ENCODE measurements at places on chromosomes 4 and X. TPM values are rescaled to one million over a fixed set of nuclear protein-coding genes. Genes with fewer than 3 reads are reported as not detected.

DSPP gene
- not detected for total RNA-seq

- DNase-seq, result no peak
Observed at GRCh38 chr4:113969709-113970334, 9.6 kb downstream of the ARSJ start.

DNA sequence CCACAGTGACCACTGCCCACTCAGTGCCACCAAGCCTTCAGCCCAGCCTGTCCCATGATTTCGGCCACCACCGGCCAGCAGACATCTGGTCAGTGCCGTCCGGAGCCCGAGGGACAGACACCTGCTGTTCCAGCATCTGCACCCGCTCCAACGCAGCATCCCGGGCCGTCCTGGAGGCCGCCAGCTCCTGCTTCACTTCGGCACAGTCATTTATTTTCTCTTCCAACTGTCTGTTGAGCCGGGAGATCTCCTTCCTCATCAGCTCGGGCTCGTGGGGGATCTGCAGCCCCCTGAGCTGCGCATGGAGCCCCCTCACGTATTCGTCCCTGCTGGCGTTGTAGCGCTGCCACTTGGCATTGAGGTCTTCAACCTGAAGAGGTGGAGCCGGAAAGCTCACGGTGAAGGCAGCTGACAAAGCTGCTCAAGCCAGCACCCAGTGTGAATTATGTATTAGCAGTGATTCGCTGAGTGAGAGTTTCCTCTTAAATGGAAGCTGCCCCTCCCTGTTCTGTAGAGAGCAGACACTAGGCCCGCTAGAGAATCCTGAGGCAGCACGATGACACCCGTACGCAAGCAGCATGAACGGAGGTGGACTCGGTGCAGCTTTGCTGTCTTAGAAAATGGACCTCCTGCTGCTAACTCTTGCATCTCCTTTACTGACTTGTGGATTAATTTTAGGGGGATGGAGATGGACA, 11.4 kb downstream of the TNIP2 start:
- no peak for DNase-seq

GRCh38 chr4:184235526-184235925, 17.9 kb upstream of the ENPP6 start:
- no peak for DNase-seq

- DNase-seq, result no peak
Observed at GRCh38 chrX:152117305-152117704, 21.1 kb downstream of the MAGEA10 start.

GRCh38 chr4:113222471-113222870, 173.0 kb downstream of the ANK2 start:
- no peak for DNase-seq

- DNase-seq, result peak; percentile 87
Observed at GRCh38 chrX:7927259-7928167, at the start of gene PNPLA4. Gene PNPLA4 (minus strand): TSS chrX:7927413. CDS start chrX:7926119, 1,294 bp downstream.

DNA sequence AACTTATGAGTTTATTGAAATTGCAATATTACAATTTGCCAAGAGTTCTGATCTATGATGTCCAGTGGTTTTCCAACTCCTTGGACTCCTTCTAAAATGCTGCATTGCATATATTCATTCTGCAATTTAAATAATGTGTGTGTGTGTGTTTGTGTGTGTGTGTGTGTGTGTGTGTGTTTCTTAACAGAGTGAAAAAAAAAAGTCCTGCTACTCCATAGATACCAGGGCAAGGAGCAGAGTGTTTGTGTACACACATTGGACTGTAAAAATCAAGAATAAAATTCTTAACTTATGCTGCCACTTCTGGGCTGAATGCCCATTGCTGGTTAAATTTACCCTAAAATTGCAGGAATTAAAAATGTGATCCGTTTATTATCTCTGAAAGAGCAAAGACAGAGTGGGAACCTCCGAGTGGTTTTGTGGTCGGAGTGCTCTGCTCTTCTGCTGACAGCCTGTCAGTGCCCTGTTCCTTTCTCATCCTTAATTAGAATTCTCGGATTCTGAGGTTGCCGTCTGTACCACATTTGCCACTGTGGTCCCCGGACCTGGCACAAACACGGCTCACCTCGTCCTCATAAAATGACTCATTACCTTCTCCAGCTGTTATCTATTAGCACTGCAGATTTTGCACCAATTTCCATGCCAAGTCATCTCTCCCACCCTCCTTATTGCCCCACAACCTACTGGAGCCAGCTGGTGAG, 355.5 kb downstream of the KCNIP4 start:
- no peak for DNase-seq

- DNase-seq, result no peak
Observed at GRCh38 chrX:115562480-115562847, 1.5 kb downstream of the PLS3 start.

ABCG2 gene
- 7.2 TPM for total RNA-seq

LRAT gene
- total RNA-seq, result 1.6 TPM

GRCh38 chr4:1714303-1715001, 2.3 kb upstream of the SLBP start:
- no peak for DNase-seq

DNA sequence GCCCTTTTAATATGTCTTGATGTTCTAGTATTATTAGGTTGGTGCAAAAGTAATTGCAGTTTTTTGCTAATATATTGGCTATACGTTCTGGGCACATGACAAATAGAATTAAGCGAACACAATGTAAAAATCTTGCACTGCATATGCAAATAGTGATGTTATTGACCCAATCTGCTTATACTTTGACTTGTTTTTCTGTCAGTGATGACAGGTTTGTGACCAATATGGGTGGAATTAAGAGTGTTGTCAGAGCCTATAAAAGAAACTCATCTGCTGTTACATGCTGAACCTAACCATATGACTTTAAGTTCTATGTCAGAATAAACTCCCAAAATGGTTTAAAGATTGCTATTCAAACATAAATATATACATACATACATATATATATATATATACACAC, 30.7 kb upstream of the HPGD start:
- DNase-seq, result no peak

DNA sequence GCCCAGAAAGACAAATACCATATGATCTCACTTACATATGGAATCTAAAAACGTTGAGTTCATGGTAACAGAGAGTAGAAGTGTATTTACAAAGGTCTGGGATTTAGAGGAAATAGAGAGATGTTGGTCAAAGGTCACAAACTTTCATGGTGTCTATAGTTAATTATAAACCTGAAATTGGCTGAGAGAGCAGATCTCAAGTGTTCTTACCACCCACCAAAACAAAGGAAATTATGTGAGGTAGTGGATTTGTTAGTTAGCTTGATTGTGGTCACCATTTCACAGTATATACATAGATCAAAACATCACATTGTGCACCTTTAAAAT, 186.8 kb downstream of the NWD2 start:
- DNase-seq, result no peak

DNA sequence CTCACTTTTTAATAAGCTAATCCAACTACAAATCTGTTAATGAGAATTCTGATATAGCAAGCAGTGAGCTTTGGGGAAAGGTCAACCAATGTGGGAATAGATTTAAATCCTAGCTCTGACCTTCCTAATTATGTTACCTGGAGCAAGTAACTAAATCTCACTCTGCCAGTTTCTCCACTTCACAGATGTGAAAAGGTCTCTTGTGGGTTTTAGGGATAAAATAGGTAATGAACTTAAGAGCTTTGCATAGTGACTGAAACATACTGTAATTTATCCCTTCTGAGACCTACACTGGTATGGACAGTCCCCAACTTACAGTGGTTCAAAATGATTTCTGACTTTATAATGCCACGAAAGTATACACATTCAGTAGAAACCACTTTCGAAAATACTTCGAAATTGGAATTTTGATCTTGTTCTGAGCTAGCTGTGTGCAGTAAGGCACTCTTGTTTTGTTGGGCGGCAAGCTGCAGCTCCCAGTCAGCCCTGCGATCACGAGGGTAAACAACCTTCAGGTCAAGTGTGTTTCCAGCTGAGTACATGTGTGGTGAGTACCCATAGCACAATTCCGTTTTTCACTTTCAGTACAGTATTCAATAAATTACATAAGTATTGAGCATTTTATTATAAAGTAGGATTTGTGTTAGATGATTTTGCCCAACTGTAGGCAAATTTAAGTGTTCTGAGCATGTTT, 93.7 kb downstream of the ADGRL3 start:
- DNase-seq, result no peak

GRCh38 chr4:8502836-8503585, 62.4 kb downstream of the TRMT44 start:
- DNase-seq, result no peak

ZNF81 gene
- 5.3 TPM for total RNA-seq

UGT2B10 gene
- total RNA-seq, result 290 TPM

- no peak for DNase-seq
Observed at GRCh38 chr4:151199319-151200190, 77.4 kb upstream of the PRSS48 start.

DNA sequence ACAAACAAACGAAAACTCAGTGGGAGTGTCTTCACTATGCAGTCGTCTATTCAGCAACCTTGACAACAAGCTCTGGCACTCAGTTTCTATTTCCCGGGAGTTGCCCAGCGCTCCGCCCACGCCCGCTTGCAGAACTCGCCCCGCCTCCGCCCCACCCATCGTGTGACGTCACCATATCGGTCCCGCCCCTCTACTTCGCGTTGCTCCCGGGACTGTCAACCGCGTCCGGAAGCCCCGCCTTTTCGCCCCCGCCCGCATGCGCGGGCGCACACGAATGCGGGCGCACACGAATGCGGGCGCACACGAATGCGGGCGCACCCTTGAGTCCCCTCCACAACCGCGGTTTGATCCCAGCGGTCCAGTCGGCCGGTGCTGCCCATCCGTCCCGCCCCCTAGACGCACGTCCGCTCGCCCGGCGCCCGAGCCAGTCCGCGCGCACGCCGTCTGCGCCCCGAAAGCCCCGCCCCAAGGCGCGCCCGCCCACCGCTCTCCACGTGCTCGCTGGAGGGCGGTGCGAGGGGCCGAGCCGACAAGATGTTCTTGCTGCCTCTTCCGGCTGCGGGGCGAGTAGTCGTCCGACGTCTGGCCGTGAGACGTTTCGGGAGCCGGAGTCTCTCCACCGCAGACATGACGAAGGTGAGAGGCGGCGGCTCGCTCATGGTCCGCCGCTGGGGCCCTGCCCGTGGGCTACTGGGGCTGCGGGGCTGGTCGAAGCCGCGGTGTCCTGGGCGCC, at the start of gene LAP3:
Gene LAP3 (plus strand): TSS at position 267 of the 733 bp plus-strand sequence. CDS start 268 bp downstream, at position 535.
- DNase-seq, result peak; percentile 99

- no peak for DNase-seq
Observed at GRCh38 chrX:92224406-92224805, 445.2 kb downstream of the PCDH11X start.

DNA sequence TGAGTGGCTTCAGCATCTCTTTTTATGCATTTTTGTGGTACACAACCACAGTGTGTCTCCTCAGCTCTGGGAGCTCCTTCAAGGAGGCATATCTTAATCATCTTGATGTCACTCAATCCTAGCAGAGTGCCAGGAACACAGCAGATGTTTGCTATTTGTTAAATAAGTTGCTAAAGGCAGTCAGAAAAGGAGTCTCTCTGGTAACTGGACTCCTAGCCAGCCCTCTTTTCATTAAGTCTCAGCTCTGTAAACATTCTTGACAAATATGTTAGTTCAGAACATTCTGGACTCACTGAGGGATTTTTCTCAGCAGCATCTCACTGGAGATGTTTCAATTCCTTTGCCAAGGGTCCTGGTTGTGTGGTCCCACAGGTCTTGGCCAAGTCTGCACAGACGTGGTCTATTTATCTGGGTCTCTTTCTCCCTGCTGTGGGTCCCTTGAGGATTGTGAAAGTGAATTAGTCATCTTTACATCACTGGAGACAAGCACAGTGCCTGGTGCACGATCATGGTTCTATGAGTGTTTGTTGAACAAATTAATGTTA, 20.3 kb upstream of the FAM9C start:
- DNase-seq, result no peak

- no peak for DNase-seq
Observed at GRCh38 chrX:125004799-125005198, 314.9 kb upstream of the TEX13C start.

DNA sequence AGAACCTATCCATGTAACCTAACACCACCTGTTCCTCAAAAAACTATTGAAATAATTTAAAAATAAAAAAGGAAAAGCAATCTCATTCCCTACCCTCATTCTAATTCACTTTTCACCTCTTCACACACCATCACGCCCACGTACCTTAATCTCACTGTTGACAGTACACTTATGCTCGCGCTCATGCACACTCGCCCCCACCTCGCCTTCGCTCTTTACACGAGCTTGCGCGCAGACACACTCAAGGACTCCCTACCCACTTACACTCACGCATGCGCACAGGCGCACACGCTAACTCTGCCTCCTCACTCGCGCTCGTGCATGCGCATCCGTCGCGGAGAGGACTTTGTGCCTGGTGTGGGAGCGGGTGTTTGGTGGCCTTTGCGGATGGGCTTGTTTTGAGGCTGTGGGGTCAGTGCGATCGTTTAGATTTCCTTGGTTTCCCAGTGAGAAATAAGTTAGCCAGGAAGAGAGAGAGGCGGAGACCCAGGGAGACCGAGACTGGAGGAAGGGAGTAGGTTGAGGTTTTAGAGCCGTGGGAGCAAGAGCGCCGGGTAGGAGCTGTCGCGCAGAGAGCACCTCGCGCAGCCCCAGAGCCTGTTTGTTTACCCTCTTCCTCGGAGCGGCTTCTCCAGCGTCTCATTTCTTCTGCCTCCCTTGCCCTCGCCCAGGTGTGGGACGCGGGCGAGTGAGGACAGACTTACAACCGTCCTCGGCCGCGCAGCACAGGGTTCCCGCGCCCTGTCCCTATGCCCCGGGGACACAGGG, 8.1 kb upstream of the GSX2 start:
- DNase-seq, result peak; percentile 93

FAM47A gene
- not detected for total RNA-seq
